ENCODE measurements at places on chromosomes 13 and 19. TPM values are rescaled to one million over a fixed set of nuclear protein-coding genes. Genes with fewer than 3 reads are reported as not detected.

MATK gene
- 1.5 TPM for total RNA-seq

SLC1A6 gene
- not detected for total RNA-seq

DNAAF3 gene
- total RNA-seq: 2.6 TPM

ZNF225 gene
- 3.9 TPM for total RNA-seq

DHDH gene
- total RNA-seq: 0.56 TPM

- DNase-seq: no peak
These were observed 709 bp downstream of the ATP8A2 start for GRCh38 chr13:25372284-25373081.

GRCh38 chr13:113023694-113024430 lies 54.8 kb downstream of the MCF2L start:
- DNase-seq: no peak

- DNase-seq: no peak
These were observed 8.2 kb upstream of the LRCH1 start for GRCh38 chr13:46544811-46545210.
